ENCODE measurements at places on chromosomes 11 and 22. TPM values are rescaled to one million over a fixed set of nuclear protein-coding genes. Genes with fewer than 3 reads are reported as not detected.

- no peak for DNase-seq
Observed at GRCh38 chr11:25769287-25769686, 562.6 kb upstream of the ANO3 start.

DNA sequence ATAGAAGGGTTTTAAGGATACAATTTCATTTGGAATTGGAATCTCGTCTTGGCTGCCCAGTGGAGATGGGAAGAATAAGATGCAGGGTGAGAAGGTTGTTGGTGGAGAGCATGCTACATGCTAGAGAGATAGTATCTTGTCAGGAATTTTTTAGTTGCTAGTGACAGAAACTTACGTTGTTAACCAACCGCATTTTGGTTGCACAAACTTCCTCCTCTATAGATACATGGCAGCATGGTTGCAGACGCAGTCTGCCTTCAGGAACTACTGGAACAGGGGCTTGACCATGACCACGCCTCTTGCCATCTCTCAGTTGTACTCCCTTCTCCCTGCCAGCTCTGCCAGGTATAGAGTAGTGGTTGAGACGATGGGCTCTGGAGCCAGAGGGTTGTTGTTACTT lies 13.5 kb upstream of the CCDC90B start:
- DNase-seq, result no peak

DNA sequence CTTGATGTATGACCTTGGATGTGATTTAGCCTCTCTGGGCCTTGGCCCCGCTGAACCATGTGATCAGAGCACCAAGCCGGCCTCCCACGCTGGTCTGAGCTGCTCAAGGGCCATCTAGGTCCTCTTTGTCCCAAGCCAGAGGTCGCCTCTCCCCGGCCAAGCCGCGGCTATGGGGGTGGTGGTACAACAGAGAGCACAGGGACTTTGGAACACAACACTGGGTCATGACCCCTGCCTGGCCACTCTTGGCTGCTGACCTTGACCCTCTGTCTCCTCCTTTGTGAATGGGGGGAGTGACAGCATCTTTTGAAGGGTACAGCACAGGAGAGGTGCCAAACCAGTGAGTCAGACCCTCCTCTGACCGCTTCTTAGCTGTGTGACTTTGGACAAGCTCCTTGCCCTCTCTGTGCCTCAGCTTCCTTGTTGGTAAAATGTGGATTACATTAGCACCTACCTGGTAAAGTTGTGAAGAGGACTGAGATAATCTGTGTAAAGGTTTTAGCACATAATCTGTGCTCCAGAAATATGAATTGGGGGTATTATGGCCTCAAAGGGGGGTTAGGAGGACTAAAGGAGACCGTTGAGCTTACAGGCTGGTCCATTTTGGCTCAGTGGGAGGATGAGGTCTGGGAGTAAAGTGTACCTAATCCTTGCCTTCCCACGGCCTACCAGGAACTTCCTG lies 4.7 kb downstream of the SCYL1 start:
- no peak for DNase-seq

- DNase-seq, result no peak
Observed at GRCh38 chr22:44014241-44014640, 9.9 kb upstream of the PARVB start.

GRCh38 chr11:119530509-119530908 lies 107.5 kb upstream of the THY1 start:
- DNase-seq, result peak; percentile 28

Gene KCNJ11
- total RNA-seq, result 3.4 TPM

Gene PEX16
- 41.4 TPM for total RNA-seq
